ENCODE measurements at places on chromosomes 2 and 18.

GRCh38 chr2:19456705-19457309 is 98.4 kb upstream of the OSR1 start:
- no peak for DNase-seq

DNA sequence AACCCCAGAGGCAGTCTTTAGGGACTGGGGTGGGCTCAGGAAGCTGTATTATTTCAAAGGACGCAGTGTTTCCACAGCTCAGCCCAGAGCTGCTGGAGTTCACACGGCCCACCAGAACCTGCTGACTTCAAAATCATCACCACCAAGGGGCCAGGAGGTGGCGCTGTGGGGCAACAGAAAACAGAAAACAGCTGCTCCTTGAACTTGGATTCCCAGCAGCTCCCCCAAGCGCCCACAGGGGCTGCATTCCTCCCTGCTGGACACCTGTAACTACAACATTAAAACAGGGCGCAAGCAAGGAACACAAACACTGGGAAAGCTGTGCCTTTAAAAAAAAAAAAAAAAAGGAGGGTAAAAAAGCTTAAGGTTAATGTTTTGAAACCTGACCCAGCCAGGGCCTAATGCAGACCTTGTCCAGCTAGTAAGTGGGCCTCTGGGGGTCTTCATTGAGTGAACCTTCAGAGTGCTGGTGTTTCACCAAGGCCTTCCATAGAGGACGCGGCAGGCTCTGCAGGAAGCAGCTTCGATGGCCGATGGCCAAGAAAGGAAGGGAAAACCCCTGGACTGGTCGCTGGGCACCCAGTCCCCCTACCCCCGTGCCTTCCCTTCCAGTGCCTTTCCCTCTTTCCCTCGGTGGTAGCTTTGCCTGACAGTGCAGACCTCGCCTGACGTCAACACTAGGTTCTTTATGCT is 25.9 kb downstream of the MLPH start:
- DNase-seq: no peak

GRCh38 chr2:27245626-27246025 is 17.2 kb downstream of the SLC30A3 start:
- no peak for DNase-seq

DNA sequence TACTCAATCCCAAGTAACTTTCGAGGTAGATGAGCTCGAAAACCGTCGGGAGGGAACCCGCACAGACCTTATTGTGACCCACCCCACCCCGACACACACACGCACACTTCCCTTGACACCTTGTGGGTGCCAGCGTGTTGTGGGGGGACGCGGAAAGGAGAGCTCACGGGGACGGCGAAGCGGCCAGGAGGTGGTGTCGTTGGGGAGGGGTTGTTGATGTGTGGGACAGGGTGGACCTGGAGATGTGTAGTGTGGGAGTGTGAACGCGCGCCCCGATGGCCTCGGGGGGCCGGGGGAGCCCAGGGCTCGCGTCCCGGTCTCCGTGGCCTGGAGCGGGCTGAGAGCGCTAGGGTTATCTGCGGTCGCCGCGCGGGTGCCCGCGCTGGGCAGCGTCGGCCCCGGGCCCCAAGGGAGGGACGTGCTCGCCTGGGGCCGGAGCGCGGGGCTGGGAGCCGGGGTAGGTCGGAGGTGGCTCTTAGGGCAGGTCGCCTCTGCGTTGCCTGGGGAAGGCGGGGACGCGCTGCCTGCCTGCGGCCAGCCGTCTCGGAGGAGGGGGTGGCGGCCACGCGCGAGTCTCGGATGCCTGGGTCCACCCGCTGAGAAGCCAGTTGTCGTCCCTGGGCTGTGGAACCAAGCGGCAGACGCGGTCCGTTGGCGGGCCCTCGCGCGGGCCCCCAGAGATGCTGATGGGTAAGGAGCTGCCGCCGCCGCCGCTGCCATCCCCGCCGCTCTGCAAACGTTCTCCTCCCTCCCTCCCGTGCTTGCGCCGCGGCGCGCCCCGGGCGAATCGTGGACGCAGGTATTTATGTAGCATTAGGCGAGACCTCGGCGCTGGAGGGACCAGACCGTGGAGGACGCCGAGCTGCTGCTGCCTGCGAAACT is 1.6 kb downstream of the KLHL29 start:
- no peak for DNase-seq

- no peak for DNase-seq
Measured at GRCh38 chr18:69081846-69082245, 284.0 kb downstream of the CCDC102B start.

- peak; percentile 61 for DNase-seq
Measured at GRCh38 chr2:26463244-26464192, 14.4 kb downstream of the OTOF start.

DNA sequence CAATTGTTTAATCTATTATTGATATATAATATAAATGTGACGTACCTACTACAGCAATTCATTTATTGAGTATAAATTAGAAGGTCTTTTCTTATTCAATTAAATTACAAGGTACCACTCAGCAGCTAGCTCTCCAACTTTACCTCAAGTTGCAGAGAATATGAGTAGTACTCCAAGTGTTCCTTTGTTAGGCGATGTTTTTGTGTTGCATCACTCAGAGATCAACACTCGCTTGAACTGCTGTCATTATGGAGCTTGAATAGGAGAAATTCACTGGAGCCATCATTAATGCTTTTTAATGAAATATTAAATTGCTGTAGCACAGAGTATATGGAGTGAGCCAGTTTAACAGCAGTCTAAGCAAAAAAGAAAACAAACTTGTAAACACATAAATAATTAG is 320.0 kb downstream of the FSIP2 start:
- DNase-seq: no peak

GRCh38 chr2:210577263-210578071 is 21.1 kb downstream of the CPS1 start:
- no peak for DNase-seq

DNA sequence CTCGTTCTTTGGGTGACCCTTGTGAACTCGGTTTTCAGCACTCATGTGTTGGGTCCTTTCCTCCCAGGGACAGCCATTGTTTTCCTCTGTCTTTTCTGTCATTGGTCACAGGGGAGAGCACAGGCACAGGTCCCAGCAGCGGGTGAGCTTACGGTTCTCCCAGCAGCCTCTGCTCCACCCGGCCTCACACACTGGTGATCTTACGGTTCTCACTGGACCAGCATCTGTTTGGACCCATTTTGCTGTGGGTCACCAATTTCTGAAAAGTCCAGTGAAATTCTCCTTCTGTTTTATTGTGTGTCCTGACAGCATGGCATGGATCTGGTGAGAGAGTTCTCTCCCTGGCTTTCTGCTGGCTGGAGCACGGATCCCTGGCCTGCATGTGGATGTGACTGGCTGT is 49.8 kb upstream of the ANKRD62 start:
- no peak for DNase-seq

GRCh38 chr18:51531501-51531900 is 334.0 kb upstream of the MEX3C start:
- no peak for DNase-seq

- DNase-seq: no peak
Measured at GRCh38 chr2:123999681-124000080, 25.4 kb upstream of the CNTNAP5 start.

GRCh38 chr18:45817543-45817942 is 7.9 kb upstream of the SIGLEC15 start:
- no peak for DNase-seq

- no peak for DNase-seq
Measured at GRCh38 chr2:48479915-48480314, 50.0 kb upstream of the STON1 start.

DNA sequence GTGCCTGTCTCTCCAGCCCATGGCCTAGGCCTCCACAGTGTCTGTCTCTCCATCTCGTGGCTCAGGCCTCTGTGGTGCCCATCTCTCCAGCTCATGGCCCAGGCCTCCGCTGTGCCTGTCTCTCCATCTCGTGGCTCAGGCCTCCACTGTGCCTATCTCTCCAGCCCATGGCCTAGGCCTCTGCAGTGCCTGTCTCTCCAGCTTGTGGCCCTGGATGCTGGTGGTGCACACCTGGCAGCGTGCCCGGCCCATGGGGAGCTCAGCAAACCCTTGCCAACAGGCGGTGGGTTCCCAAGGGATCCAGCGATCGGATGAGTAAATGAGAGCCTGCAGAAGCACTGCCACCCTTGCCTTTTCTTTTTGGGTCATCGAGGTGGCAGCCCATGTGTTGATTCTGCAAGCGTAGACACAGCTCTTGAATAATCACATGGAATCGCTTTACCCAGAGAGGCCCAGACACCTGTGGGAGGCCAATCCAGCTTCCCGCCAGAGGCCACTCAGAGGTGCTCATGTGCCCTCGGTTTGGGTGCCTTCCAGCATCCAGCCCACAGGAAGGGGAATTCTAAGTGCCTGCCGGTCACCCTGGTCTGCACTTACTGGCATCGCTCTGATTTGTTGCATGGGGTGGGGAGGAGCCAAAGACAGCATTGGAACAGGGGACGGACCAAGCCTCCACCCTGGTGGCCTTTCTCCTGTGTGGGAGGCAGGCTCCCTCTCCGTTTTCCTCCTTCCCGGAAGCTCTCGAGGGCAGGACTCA is 101.8 kb upstream of the HDAC4 start:
- DNase-seq: no peak

- no peak for DNase-seq
Measured at GRCh38 chr2:74501335-74502071, 2.1 kb upstream of the LBX2 start.

GRCh38 chr2:680496-680895 is 3.3 kb upstream of the TMEM18 start:
- no peak for DNase-seq

GRCh38 chr18:10519999-10520935 is 5.6 kb upstream of the NAPG start:
- DNase-seq: no peak

DNA sequence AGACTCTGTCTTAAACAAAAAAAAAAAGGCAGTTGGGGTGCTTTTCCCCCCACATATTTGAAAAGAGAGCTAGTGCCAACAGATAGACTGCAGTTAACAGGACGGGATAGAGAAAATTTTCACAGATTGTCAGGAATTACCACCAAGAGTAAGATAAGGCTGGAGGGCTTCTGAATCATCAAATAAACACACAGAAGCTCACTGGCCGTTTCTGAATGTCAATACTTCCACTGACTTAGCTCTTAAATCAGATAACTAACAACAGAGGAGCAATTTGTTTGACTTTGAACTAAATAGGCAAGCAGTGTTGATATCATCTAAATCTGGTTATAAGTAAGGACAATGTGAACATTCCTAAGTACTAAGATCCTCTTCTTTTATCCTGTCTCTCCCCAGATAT is 34.7 kb downstream of the PIEZO2 start:
- DNase-seq: no peak

DNA sequence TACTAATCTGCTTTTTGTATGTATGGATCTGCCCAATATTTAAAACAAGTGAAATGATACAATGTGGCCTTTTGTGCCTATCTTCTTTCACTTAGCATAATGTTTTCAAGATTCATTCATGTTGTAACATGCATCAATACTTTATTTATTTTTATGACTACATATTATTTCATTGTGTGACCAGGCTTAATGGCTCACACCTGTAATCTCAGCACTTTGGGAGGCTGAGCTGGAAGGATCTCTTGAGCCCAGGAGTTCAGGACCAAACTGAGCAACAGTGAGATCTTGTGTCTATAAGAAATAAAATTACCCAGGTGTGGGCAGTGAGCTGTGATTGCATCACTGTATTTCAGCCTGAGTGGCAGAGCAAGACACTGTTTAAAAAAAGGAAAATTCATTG is 33.2 kb downstream of the SPOPL start:
- DNase-seq: no peak

DNA sequence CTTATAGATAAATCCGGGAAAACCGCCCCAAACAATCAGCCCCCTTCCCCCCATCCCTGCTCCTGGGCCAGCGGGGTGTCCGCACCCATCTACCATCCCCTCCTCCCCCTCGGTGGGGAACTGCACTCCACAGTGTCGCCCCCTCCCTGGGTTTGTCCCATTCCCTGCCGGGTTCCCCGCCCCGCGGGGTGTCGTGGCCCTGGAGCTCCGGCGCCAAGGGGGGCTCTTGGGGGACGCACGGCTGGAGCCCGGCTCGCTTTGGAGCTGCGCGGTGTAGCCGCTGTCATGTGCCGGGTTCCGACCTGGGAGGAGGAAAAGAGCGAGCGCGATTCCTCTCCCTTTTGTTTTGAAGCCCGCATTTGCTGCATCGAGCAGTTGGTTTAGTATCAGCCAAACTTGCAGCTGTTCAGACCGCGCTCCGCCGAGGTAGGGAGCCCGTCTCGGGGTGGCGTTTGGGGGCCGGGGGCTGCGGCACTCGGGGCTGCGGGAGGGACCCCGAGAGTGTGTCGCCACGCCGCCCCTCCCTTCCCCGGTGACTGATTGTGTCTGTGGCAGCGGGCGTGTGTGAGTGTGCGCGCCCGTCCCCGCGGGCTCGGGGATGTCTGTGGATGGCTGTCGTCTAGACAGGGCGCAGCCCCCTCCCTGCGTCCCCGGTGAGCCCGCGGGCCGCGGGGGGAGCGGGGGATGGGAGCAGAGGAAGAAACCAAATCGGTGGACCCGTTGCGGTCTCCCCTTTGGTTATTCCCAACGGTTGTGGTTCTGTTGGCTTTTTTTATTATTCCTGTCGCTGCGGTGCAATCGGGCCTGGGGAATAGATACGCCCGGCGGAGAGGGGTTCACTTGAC is 797 bp downstream of the CTIF start:
- no peak for DNase-seq

DNA sequence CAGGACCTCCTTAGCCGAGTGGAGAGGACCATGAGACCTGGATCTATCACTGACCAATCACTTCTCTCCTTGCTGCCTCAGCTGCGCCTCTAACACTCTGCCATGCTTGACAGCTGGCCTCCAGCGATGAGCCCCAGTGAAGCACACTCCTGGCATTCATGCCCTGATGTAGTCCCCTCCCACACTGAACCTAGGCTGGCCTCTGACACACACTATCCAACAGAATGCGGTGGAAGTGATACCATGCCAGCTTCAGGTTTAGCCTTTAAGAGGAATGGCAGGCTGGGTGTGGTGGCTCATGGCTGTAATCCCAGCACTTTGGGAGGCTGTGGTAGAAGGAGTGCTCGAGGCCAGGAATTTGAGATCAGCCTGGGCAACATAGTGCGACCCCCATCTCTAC is 73.7 kb upstream of the LAPTM4A start:
- DNase-seq: no peak

- DNase-seq: no peak
Measured at GRCh38 chr2:228927028-228928010, 343.8 kb downstream of the PID1 start.

- no peak for DNase-seq
Measured at GRCh38 chr2:62054916-62055450, 140.9 kb upstream of the B3GNT2 start.

GRCh38 chr2:146259816-146260215 is 1585.0 kb upstream of the ACVR2A start:
- no peak for DNase-seq

GRCh38 chr2:195382186-195382585 is 274.8 kb upstream of the SLC39A10 start:
- DNase-seq: no peak

DNA sequence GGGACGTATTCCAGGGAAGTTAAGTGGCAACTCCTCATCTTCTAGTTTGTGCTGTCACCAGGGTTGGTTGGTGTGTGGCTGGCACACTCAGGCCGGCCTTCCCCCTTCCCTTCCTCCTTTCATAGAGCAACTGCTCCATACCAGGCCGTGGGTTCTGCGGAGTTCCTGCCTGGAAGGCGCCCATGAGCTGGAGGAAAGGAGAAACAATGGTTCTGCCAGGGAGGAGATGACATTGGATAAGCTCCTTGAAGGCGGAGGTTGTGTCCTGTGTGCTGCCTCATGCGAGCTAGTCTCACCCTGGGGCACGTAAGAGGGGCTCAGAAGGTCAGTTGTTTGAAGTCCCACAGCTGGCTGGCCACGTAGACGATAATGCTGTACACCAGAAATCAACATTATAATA is 19.2 kb downstream of the ASAP2 start:
- DNase-seq: no peak

GRCh38 chr2:49004036-49004626 is 150.2 kb downstream of the FSHR start:
- DNase-seq: no peak
